Activated CD8-positive, alpha-beta memory T cell treated with anti-CD3 and anti-CD28 coated beads for 1 hour (primary cell): ENCODE measurements at places on chromosomes 2 and 18.

DNA sequence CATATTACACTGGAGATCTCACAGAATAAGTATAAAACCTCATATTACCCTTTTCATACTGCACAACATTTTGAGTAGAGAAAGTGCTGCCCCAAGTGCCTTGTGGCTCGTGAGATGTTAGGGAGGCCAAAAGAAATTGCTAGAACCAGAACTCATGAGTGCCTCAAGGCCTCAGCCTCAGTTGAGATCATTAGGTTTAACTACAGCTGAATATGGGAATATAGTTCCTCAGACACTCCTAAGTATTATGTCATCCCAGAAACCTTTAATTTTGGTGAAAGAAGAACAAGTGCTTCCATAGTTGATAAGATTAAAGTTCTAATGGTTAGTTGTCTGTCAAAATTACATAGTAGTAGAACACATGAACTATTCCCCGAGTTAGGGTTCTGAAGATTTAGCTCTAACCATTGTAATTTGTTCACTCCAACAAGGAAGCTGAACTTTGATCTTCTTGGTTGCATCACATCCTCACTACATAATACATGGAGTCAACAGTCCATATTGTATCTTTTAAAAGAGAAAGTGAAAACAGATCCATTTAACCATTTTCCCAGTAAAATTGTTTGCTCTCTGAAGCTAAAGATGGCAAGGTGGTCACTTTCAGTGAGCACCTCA is 9.6 kb upstream of the AQP4 start:
- no peak for DNase-seq

DNA sequence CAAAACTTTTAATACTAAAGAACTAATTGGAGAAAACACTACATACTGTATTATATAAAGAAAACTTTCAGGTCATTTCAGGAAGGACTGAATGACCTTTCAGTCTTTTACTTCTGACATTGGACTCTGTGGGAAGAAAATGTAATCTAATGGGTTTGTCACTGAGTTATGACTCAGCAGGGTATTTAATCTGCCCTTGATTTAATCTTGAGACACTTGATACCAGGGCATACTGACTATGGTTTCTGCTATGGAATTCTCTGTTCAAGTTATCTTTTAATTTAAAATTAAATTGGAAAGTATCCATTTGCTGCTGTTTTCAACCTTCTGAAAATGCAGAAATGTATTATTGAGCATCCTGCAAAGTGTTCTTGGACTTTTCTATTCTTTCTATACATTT is 354.2 kb upstream of the GALNT5 start:
- DNase-seq = no peak

DNA sequence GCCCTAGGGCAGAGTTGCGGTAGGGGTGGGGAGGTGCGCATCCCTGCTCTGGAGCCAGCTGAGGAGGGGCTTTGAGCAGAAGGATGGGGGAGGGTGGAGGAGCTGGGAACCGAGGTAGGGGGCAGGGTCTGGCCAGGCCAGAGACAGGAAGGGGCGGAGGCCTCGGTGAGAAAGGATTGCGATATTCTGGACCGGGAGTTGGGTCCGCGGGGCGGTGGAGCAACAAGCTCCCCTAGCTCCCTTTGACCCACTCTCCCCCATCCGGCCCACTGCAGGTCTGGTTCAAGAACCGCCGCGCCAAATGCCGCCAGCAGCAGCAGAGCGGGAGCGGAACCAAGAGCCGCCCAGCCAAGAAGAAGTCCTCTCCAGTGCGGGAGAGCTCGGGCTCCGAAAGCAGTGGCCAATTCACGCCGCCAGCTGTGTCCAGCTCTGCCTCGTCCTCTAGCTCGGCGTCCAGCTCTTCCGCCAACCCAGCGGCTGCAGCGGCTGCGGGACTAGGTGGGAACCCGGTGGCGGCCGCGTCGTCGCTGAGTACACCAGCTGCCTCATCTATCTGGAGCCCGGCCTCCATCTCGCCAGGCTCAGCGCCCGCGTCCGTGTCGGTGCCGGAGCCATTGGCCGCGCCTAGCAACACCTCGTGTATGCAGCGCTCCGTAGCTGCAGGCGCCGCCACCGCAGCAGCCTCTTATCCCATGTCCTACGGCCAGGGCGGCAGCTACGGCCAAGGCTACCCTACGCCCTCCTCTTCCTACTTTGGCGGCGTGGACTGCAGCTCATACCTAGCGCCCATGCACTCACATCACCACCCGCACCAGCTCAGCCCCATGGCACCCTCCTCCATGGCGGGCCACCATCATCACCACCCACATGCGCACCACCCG is 4.8 kb downstream of the OTX1 start:
- no peak for DNase-seq

DNA sequence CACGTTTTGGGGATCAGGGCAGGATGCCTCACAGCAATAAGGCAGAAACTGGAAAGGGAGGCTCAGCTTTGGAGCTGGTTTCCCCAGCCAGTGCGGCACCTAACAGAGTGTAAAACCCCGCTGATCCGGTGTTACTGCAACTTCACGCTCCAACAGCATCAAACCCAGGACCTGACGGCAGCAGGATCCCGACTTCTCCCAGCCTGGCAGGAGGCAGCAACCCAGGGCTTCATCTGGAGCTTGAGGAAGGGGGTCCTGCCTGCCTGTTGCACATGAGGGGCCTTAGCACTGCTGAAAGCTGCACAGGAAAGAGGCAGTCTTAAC is 209.8 kb downstream of the MGAT5 start:
- DNase-seq = no peak

- no peak for DNase-seq
These were observed 137.5 kb downstream of the LYPD6B start for GRCh38 chr2:149175956-149176355.

GRCh38 chr2:160077912-160078810 is 15.7 kb upstream of the PLA2R1 start:
- DNase-seq = no peak

DNA sequence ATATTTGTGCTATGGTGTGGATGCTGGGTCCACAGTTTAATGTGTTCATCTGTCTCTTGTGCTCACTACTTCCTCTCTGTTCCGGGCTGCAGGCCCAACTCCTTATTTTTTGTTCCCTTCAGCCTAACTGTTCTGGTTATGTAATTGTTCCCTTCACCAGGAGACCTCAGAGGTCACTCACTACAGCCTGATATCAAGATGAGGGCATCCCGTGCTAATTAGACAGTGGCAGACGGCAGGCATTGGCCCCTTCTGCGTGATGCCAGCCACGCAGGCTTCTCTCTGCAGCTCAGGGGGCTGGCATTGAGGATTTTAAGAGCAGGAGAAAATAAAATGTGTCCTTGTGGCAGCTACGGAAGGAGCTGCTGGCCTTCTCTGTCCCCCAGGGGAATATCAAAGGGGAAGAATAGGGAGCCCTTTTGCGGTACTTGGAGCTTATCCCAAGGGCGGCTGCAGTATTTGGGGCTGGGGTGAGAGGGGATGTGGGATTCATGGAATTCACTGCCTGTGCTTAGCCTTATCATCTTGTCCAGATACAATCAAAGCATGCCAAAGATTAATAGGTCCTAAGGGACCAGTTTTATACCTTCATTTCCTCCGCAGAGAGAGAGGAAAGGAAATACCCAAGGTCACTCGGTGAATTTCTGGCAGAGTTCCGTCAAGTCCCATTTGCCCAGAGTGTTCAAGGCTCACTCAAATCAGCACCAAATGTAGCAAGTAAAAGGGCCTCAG is 53.3 kb upstream of the TRIB2 start:
- no peak for DNase-seq

DNA sequence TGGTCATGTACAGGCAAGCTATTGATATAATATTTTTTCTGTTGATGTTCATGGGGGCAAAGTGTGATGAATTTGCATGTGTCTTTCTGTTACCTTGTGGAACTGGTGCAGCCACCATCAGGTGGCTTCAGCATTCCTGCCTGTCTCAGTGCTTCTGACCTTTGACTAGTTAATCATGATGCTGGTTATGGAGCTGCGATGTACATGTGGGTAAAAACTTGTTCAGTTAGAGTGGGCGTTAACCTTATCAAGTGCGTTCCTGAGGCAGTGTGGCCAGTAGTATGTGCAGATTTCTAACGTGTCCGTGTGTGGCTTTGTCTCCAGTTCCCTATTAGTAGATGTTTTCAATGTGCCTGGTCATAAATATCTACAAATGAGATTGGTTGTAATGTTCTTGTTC is 127.4 kb upstream of the ZSWIM2 start:
- DNase-seq = no peak
